RPMI7951 (cell line): ENCODE measurements at places on chromosomes 3 and 15. TPM values are rescaled to one million over a fixed set of nuclear protein-coding genes. Genes with fewer than 3 reads are reported as not detected.

- no peak for DNase-seq
Measured at GRCh38 chr15:58392611-58393161, 39.1 kb upstream of the LIPC start.

- no peak for DNase-seq
Measured at GRCh38 chr3:128307781-128308469, 154.6 kb downstream of the EEFSEC start.

DNA sequence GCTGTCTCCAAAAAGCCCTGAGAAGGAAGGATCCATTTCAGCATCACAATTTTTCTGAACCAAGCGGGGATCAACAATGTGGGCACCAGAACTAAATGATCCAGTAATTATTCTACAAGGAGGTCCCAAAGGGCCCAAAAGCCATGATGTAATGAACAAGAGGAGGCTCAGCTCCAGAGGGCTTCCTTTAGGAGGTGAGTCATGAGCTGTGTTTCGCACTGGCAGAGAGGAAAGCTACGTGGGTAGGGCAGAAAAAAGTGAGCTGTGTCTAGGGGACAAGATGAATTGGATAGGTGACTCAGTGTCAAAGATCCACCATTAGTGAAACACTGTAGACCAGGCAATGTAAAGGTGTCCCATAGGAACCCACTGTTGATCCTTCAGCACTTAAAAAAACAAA is 113.4 kb downstream of the RORA start:
- DNase-seq = no peak

GRCh38 chr3:54760201-54760600 is 167.7 kb downstream of the LRTM1 start:
- peak; percentile 41 for DNase-seq

DNA sequence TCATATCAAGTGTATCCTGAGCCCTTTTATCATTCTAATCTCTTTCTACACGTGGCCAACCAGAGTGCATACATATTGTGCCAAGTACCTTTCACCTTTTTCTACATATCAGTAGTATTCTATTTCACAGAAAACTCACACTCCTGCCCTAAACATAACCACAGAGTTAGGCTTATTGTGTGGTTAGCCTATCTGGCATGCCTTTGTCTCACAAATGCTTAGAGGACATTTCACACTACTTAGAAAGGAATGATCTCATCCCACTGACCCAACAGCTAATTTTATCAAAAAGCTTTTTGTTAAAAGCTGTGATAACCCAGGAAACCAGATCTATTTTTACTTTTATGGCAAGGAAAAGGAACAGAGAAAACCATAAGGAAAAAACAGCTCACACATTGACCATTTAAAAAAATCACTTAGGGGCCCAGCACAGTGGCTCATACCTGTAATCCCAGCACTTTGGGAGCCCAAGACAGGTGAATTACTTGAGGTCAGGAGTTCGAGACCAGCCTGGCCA is 17.8 kb upstream of the MAP4 start:
- peak; percentile 85 for DNase-seq

GRCh38 chr15:86664581-86664980 is 584.9 kb downstream of the AGBL1 start:
- no peak for DNase-seq

GRCh38 chr3:25515171-25515570 is 87.1 kb downstream of the RARB start:
- DNase-seq = no peak

Gene IL20RB
- 10.7 and 17.2 TPM in 2 replicates for total RNA-seq

Gene DPPA2
- total RNA-seq = not detected in 2 replicates

Gene CCRL2
- 2.8 and 6.1 TPM in 2 replicates for total RNA-seq
